Stimulated activated CD4-positive, alpha-beta T cell treated with anti-CD3 and anti-CD28 coated beads, Interleukin-2, amount 100 ng/mL, for 4 hours (primary cell): ENCODE measurements at places on chromosomes 5 and 9.

DNA sequence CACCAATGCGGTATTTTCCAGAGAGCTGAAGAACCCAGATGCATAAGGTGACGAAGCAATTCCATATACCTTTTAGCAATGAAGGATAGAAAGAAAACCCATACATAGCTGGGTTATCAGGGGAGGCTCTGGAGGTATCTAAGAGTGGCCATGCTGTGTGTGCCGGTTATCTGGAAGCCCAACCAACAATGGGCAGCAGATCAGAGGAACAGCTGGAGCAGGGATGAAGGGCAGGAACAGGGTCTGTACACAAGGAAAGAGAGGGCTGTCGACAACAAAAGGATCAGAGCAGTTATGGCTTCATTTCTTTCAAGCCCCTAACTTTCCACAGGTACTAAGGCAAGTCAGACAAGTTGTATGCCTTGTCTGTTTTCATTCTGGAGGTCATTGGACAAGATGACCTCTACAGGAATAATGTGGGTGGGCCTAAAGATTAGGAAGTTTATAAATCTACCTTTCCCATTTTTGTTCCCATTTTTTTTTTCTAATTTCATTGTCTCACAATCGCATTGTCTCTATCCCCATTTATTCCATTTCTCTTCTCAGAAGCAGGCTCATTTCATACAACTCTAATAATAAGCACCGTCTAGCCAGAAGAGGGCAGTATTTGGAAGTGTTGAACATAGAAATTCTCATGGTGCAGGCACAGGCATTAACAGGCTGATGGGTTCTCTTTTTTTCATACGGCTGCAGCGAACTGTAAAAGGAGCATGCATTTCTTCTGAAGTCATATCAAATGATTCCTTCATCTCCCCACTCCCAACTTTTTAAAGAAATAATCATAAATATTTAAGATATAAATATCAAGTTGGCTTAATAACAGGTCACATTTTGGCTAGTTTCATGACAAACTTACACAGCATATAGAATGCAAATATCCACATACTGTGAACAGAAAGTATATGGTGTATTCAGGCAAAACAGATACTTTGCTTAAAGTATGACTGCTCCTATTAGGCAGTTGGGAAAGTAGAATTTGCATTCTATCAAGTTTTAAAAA is 63.5 kb downstream of the ZNF474 start:
- DNase-seq = no peak

- no peak for DNase-seq
Measured at GRCh38 chr9:68702493-68702892, 2.5 kb upstream of the PIP5K1B start.

GRCh38 chr5:1883925-1884677 is 1.4 kb upstream of the IRX4 start:
- no peak for DNase-seq

GRCh38 chr9:34963552-34963951 is 5.5 kb downstream of the PHF24 start:
- no peak for DNase-seq

DNA sequence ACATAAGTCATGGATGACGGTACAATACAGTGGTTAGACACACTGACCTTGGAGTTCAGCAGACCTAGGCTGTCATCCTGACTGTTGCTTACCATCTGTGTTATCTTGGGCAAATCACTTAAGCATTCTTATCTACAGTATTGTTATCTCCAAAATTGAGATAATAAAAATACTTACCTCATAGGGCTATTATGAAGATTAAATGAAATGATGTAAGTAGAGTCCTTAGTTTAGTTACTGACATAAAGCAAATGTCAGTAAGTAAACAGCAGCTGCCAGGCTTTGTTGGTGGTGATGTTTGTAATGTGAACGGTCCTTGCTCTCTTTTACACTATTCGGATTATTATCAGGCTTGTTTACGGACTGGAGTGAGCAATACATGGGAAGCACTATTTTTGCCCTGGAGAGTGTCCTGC is 107.3 kb upstream of the DPYSL3 start:
- DNase-seq = no peak

DNA sequence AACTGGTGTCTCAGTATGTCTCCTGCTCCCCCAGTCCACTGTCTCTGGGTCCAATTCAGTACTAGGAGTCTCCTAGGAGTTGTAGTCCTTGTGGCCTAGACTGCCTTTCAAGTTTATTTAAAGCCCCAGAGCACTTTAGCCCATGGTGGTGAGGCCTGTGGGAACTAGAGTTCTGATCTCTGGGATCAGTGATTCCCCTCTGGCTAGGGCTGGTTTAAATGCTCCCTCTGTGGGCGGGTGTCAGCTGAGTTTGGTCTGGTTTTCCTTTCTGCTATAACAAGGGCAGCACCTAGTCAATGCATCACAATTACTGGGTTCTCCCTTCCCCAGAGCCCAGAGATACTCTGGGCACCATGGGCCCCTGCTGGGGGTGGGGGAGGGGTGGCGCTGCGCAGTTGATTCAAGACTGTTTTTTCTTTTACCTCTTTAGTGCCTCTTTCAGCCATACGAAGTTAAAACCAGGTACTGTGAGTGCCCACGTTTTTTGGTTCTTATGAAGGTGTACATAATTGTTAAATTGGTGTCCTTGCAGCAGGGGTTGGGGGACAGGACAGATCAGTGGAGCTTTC is 9.3 kb upstream of the SLC36A3 start:
- DNase-seq = no peak

DNA sequence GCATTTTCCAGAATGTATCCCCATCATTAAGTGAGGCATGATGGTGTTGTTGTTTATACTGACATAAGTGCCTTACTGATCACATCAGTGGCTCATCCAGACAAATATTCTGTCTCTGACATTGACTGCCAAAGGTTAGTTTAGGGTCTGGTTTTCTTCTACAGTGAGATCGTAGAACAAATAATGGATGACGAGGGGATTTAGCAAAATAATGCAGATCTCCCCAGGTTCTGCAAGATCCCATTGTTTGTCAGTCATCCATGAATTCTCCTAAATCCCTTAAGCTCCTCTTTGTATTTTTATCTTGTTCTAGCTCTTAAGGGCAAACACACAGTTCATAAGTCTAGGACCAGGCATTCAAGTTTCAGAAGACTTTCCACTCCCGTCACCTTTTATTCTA is 93.1 kb upstream of the DHFR start:
- DNase-seq = no peak

GRCh38 chr5:111851631-111852548 is 94.9 kb upstream of the NREP start:
- no peak for DNase-seq

DNA sequence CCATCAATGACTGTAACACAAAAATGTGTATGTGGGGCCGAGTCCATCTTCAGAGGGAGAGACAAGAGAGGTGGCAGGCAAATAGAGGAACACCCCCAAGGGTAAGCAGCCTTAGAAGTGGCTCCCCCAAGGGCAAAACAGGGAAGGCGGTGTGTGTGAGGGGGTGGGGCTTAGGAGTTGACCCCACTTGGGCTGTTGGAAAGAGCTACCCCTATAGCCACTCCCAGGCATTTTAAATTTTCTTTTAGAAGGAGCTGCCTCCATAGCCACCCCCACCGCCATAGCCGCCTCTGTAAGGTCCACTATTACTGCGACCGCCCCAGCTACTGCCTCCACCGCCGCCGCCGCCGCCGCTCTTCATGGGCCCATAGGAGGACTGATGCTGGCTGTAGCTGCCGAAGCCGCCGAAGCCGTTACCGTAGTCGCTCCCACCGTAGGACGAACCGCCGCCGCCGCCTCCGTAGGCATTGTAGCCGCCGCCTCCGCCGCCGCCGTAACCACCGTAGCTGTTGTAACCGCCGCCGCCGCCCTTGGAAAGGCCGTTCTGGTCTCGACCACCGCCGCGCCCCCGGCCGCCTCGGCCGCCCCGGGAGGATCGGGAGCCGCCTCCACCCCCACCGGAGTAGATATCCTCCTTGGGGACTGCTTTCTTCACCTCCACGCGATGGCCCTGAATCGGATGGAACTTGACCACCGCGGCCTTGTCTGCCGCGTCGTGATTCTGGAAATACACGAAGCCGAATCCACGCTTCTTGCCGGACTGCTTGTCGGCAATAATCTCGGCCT is 1.1 kb downstream of the HNRNPA0 start:
- DNase-seq = no peak

- no peak for DNase-seq
Measured at GRCh38 chr5:154370813-154371212, 75.0 kb upstream of the SAP30L start.

DNA sequence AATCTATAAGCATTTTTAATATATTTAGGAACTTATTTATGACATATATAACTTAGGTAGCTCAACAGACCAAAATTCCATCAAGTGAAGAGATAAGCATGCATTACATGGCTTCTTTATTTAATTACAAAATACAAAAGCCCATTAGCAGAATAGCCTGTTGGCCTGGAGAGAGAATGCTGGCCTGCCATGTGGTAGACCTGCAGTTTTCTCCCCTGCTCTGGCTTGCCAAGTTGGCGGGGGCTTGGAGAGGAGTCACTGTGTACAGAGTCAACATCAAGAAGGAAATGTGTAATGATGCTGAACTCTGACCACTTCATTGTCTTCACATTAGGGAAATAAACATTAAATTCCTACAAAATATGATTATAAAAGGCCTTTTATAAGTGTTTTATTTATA is 69.8 kb upstream of the CNTLN start:
- DNase-seq = no peak

DNA sequence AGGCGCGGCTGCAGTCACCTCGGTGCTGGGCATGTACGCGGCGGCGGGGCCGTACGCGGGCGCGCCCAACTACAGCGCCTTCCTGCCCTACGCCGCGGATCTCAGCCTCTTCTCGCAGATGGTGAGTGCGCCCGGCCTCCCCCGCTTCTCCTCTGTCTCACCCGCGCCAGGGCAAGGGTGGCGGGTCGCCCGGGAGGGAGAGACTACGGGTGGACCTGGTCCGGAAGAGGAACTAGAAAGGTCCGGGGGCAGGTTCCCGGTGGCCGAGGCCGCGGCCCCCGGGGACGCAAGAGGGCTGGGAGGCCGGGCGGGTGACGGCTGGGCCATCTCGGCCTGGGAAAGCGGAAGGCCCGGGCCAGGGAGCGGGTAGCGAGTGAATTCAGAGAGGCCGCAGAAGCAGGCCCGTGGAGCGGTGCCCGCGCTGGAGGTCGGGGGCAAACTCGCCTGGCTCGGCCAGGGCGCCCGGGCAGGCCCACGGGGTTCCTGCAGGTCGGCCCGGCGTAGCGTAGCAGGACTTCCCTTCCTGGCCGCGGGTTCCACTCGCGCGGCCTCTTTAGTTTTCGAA is 711 bp downstream of the IRX1 start:
- DNase-seq = no peak

DNA sequence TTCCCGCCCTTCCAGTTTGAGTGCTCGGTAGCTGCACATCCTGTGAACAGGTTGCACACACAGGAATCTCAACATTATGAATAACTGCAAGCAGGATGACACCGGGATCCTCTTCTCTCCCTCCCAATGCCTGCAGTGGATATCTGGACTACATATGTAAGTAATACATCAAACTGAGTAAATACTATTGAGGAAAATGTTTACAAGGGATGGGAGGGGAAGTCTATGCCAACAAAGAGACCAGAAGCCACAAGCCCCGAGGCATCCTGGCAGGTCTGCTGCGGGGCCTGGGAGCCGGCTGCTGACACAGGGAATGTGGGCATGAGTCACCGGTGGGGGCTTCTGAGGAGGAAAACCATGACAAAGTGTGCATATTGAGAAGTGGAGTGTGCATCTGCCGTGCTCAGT is 8.6 kb upstream of the ANKRD33B start:
- DNase-seq = no peak

GRCh38 chr5:156949424-156949823 is 13.6 kb downstream of the TIMD4 start:
- DNase-seq = no peak

- DNase-seq = no peak
Measured at GRCh38 chr5:149072376-149072775, 9.5 kb upstream of the SH3TC2 start.

DNA sequence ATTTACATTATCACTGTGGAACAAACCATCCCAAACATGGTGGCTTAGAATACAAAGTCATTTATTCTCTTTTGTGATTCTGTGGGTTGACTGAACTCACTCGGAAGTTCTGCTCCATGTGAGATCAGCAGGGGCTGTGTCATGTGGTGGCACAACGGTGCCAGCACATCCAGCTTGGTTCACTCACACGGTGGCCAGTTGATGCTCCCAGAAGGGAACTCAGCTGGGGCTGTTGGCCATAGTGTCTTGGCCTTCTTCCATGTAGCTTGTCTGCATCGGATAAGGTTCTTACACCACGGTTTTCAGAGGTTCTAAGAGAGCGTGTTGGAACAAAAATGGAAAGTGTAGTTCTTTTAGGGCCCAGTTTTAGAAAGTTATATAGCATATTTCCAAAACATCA is 312.7 kb downstream of the DMRT2 start:
- no peak for DNase-seq

- DNase-seq = no peak
Measured at GRCh38 chr9:76539180-76539579, 80.2 kb downstream of the GCNT1 start.
